ENCODE measurements at places on chromosomes 13 and 19.

- DNase-seq = no peak
Measured at GRCh38 chr13:94236872-94237271, 242.6 kb downstream of the DCT start.

- no peak for DNase-seq
Measured at GRCh38 chr19:40681039-40681438, 9.4 kb downstream of the NUMBL start.

DNA sequence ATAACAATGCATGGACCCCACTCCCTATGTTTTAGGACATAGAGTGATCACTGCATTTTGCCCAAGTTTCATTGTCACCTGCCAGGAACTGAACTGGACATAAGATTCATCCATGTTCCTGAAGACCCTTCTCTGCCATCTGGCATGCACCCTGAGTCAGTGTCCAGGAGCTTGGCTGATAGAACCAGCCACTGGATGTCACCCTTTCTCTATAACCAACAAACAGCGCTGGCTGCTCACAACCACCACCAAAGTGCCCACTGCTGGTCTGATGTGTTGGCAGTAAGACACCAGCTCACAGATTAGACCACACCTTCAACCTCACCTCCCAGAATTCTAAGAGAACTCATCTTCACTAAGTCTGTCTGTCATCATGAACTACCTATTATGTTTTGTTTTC is 333.4 kb downstream of the ITGBL1 start:
- no peak for DNase-seq

DNA sequence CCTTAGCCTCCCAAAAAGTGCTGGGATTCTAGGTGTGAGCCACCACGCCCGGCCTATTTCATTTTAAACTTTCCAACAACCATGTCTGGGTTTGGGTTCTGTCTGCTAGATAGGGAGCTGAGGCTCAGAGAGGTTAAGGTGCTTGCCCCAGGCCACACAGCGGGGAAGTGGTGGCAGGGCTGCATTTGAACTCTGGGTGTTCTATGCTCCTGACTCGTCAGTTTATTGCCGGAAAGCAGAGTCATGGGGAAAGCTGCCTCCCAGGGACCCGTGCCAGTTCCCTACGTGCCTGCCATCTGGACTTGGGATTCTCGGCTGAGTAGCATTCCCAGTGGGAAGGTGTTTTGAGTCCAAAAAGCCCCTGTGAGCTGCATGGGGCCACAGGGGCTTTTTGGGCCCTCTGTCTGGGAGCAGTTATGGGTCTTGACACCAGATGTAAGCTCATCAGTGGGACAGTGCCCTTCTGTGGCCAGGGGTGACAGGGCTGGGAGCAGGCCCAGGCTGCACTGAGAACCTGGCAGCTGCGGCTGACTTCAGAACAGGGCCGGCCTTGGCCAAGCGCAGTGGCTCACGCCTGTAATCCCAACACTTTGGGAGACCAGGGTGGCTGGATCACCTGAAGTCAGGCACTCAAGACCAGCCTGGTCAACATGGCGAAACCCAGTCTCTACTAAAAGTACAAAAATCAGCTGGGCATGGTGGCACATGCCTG is 10.9 kb downstream of the RFX1 start:
- no peak for DNase-seq

- DNase-seq = no peak
Measured at GRCh38 chr19:52007451-52007805, 583 bp downstream of the ZNF615 start.

DNA sequence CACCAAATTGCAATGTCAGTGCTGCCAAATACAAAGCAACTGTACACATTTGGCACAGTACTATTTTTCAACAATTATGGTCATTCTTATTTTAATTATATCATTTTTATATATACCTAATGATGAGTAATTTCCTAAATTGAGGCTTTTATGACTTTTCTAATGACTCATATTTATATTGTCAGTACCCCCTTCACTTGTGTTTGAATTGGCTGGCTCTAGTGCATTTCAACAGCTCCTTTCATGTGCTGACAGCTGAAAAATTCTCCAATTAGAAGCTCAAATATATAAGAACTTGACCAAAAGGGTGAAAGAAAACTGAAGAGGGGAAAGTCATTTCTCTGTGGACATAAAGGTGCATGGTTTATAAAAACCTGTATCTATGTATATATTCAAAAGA is 263.3 kb downstream of the SLITRK1 start:
- DNase-seq = no peak

- DNase-seq = no peak
Measured at GRCh38 chr13:29587645-29588044, 7.8 kb downstream of the SLC7A1 start.

DNA sequence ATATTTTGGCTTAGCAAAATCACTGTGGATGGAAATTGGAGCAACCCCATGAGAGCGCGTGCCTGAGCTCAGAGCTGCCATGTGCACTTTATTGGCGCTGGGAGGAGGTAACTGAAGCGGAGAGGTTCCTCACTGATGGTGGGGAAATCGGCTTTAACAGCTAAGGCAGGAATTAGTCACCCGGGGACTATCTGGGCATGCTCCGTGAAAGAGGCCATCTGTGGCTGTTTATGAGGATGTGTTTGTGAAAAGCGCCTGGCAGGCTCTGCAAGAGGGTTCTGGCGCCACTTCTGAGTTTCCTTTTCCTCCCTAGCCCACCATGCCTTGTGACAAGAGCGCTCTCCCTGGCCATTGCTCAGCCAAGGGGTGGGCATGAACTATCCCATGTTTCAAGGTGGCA is 815.6 kb downstream of the UQCRFS1 start:
- no peak for DNase-seq

- peak; percentile 87 for DNase-seq
Measured at GRCh38 chr19:9309974-9310446, 372 bp upstream of the ZNF699 start.

DNA sequence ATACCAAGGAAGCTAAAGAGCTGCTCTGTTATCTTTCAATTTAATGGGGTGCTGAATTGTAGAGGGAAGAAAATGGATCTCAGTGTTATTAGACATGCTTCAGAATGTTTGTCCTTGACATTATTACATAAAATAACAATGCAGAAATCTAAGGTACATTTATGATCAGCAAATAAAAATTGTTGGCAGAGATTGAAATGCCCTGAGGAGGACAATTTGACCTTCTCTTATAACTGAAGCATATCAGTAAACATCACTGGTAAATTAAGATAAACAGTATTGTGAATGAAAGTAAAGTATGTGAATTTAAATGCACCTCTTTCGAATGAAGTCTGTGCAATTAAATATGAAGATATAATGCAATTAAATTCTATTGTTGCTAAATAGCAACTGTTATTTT is 1362.1 kb upstream of the ATXN8OS start:
- DNase-seq = no peak

- DNase-seq = no peak
Measured at GRCh38 chr19:48683349-48683748, 10.5 kb upstream of the NTN5 start.

DNA sequence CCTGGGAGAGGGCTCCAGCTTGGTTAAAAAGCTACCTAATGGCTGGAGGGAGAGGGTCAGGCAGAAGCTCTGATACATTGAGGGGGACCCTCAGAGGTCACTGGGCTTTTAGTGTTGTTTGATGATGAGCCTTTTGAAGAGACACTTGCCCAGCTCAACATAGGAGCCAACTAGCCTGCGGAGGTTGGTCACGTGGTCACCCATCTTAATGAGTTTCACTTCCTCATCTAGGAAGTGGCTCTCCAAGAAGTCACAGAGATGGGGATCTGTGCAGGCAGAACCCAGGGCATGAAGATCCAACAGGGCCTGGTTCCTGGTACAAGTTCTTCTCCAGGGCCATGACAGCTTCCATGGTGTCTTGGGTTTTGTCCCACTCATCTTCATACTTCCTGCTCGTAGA is 33.4 kb downstream of the IPO5 start:
- no peak for DNase-seq

- peak; percentile 35 for DNase-seq
Measured at GRCh38 chr13:20411638-20412342, 113.9 kb downstream of the CRYL1 start.

DNA sequence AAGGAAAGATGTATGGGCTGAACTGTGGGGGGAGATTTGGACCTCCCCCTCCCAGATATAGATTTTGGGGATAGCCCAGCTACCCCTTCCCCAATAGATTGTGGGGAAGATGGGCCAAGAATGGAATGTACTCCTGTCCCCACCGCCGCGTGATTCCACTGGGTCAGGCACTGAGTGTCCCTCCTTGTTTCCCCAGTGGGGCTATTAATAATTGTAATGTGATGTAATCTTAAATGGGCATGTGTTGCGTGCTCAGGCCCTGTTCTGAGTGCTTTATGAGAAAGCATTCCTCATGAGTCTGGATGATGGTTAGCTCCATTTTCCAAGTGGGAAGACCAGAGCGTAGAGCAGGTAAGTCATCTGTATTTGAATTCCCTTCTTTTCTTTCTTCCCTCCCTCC is 1.4 kb downstream of the PSMD8 start:
- no peak for DNase-seq

DNA sequence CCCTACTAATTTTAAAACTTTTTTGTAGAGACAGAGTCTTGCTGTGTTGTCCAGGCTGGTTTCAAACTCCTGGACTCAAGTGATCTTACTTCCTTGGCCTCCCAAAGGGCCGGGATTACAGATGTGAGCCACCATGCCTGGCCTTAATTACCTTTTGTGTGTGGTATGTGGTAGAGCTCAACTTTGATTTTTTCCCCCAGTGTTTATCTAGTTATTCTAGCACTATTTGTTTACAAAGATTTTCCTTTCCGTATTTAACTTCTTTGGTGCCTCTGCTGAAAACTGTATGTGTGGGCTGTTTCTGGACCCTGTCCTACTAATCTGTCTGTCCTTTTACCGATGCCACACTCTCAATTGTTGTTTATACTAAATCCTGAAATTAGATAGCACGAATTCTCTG is 9.4 kb upstream of the ERCC5 start:
- no peak for DNase-seq

- peak; percentile 88 for DNase-seq
Measured at GRCh38 chr13:50125554-50126262, 110.5 kb downstream of the KCNRG start.

GRCh38 chr19:57241176-57241575 is 744 bp downstream of the ZNF805 start:
- DNase-seq = no peak

GRCh38 chr19:51751655-51752054 is at the start of gene FPR1:
TSS of gene FPR1 (minus strand) at chr19:51751878. CDS start at chr19:51746994, 4,884 bp downstream.
- no peak for DNase-seq

DNA sequence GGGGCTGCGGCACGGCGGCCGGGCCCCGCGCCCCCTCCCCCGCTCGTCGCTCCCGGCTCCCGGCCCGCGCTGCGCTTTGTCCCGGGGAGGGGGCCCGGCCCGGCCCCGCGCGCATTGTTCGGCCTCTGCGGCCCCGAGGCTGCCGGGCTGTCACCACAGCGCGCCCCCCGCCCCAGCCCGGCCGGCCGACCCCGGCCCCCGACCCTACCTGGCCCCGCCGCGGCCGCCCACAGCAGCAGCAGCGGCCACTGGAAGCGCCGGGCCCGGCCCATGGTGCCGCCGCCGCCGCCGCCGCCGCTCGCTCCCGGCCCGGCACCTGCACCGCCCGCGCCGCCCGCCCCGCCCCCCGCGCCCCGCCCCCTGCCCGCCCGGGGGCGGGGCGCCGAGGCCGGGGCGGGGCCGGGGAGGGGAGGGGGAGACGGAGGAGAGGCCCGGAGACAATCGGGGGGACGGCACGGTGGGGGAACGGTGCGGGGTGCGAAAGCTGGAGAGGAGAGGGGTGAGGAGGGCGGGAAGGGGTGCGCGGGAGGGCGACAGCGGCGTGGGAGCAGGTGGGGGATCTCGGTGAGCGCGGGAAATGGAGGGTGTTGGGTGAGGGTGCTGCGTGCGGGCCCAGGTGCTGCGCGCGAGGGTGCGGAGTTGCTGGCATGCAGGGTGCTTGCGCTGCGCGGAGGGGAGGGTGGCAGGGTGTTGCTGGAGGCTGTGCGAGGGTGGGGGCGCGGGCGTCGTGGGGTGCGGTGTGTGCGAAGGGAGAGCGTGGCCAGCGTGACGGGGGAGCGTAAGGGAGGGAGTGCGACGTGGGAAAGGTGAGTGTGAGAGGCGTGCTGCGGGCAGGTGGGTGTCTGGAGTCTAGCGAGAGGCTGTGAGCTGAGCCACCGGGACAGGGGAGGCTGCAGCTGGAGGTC is at the start of gene CADM4:
CADM4 (minus strand) TSS at position 332 of the 905 bp plus-strand sequence; CDS start at position 272, 60 bp downstream.
- peak; percentile 50 for DNase-seq

- DNase-seq = no peak
Measured at GRCh38 chr19:13057147-13057572, 45.5 kb downstream of the LYL1 start.

GRCh38 chr19:718251-718951 is 9.7 kb downstream of the PALM start:
- no peak for DNase-seq

DNA sequence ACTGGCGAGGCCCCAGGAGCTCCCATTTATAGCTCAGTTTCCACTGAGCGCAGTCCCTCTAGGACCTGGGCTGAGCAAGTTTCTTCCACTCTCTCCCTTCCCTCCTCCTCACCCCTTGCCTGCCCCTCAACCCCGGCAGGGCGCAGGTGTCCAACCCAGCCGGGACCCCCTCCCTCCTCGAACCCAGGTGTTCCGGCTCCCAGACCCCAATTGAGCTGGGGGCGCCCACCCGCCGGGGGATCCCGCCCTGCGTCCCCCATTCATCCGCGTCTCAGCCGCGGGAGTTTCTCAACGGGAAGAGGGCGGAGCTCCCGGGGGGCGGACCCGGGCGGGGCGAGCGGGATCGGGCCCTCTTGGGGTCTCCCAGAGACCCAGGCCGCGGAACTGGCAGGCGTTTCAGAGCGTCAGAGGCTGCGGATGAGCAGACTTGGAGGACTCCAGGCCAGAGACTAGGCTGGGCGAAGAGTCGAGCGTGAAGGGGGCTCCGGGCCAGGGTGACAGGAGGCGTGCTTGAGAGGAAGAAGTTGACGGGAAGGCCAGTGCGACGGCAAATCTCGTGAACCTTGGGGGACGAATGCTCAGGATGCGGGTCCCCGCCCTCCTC is at the start of gene KIRREL2:
KIRREL2 (plus strand) TSS at position 366 of the 604 bp plus-strand sequence; CDS start at position 575, 209 bp downstream.
- peak; percentile 17 for DNase-seq

GRCh38 chr19:11848200-11848593 is 329 bp upstream of the ZNF439 start:
- DNase-seq = no peak

- DNase-seq = no peak
Measured at GRCh38 chr19:52990759-52991418, 22.8 kb upstream of the ERVV-1 start.
